ENCODE measurements at places on chromosomes 11 and 22. TPM values are rescaled to one million over a fixed set of nuclear protein-coding genes. Genes with fewer than 3 reads are reported as not detected.

DNA sequence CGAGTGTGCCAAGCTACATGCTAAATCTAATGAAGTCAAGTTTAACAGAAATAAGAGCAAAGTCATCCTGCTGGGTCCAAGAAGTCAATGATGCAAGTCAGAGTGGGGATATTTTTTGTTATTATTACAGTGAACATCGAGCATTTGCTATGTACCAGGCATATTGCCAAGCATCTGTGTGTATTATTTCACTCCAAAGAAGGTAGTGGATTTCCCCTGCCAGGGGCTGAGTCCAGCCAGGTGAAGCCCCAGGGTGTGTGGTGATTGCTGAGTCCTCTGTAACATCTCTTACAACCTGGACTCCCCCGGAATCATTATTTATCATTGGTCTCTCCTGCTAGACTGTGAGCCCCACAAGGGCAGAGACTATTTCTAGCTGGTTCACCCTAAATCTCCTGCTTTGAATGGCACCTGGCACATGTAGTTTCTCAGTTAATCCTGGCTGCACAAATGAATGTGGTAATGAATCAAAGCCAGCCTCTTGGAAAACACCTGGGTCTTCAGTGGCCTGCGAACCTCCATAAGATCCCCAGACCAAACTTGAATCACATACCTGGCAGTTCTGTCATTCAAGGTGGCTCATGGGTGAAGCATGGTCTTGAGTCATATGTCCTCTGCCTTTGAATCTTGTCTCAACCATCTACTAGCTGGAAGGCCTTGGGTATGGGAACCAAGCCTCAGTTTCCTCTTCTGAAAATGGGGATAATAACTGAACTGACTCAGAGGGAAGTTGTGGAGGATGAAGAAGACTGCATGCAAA is 549.2 kb downstream of the MIAT start:
- H3K36me3 ChIP-seq, result no peaks in the 10 kb centered on the region
- H3K27ac ChIP-seq, result no peak overlapping the region
- DNase-seq, result no peak
- no peaks in the 10 kb centered on the region for H3K27me3 ChIP-seq
- H3K4me1 ChIP-seq, result no peaks in the 10 kb centered on the region

DNA sequence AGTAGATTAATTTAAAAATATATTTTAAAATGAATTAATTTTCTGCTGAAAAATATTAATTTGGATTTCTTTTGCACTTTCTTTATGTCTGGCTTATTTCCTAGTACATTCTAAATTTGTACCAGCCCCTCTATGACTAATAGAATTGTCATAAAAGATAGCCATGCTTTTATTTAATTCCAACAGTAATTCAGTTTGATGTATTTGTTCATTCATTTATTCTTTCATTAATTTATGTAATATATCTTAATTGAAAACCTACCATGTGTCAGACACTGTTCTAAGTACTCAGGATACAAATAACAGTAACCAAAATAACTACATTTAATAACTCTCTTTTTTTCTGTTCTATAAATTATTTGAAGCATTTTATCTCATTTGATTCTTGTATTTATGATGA is 264.0 kb upstream of the CCDC179 start:
- no peak for DNase-seq
- H3K4me1 ChIP-seq, result no peaks in the 10 kb centered on the region
- no peak overlapping the region for H3K27ac ChIP-seq
- no peaks in the 10 kb centered on the region for H3K27me3 ChIP-seq

DNA sequence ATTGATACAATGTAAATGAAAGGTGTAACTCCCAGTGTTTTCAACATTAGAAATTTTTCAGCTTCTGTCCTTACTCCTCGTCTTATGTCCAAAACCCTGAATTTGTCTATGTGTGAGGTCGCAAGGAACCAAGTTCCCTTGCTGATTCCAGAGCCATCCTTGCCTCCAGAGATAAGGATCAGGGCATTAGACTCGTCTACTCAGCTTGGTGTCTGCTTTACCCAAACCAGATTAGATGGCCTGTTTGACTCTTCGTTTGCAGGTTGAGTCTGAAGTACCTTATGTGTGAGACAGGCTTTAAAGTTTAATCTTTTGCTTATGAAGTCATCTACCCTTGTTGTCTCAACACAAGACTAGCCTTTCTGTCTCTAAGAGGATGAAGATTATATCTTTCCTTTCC is 55.6 kb downstream of the SPECC1L start:
- no peak for DNase-seq
- no peaks in the 10 kb centered on the region for H3K27me3 ChIP-seq
- no peak overlapping the region for H3K27ac ChIP-seq
- H3K4me1 ChIP-seq, result no peaks in the 10 kb centered on the region
- H3K4me3 ChIP-seq, result no peak overlapping the region

- no peaks in the 10 kb centered on the region for H3K27me3 ChIP-seq
- peak; percentile 68 for DNase-seq
- H3K36me3 ChIP-seq, result no peaks in the 10 kb centered on the region
- peaks cover 41% of the 10 kb centered on the region for H3K4me1 ChIP-seq
- no peak overlapping the region for H3K4me3 ChIP-seq
Measured at GRCh38 chr11:73315293-73316020, 7.4 kb downstream of the ARHGEF17 start.

- H3K4me3 ChIP-seq, result peak overlapping the region; percentile 50
- H3K4me1 ChIP-seq, result no peaks in the 10 kb centered on the region
- peak overlapping the region; percentile 91 for H3K27ac ChIP-seq
Measured at GRCh38 chr11:123194337-123195187, 486 bp downstream of the CLMP start.

GRCh38 chr11:8332196-8332595 is 68.5 kb upstream of the LMO1 start:
- H3K27ac ChIP-seq, result no peak overlapping the region
- no peaks in the 10 kb centered on the region for H3K27me3 ChIP-seq
- no peak overlapping the region for H3K4me3 ChIP-seq
- DNase-seq, result no peak
- no peaks in the 10 kb centered on the region for H3K36me3 ChIP-seq
- H3K4me1 ChIP-seq, result no peaks in the 10 kb centered on the region

SLC6A5 gene
- total RNA-seq, result not detected

Data from uterus (tissue), 4 donors.